ENCODE measurements at places on chromosomes 7 and 10. TPM values are rescaled to one million over a fixed set of nuclear protein-coding genes. Genes with fewer than 3 reads are reported as not detected.

LLCFC1 gene
- not detected for total RNA-seq

EPDR1 gene
- 0.52 TPM for total RNA-seq

ASB10 gene
- not detected for total RNA-seq

GRCh38 chr7:25926891-25927625 is 224.9 kb upstream of the NFE2L3 start:
- H3K4me3 ChIP-seq: no peak overlapping the region
- no peaks in the 10 kb centered on the region for H3K36me3 ChIP-seq
- H3K27ac ChIP-seq: no peak overlapping the region
- H3K4me1 ChIP-seq: no peaks in the 10 kb centered on the region
- DNase-seq: no peak
- peaks cover 9% of the 10 kb centered on the region for H3K27me3 ChIP-seq

GRCh38 chr10:104080762-104081161 is 4.9 kb downstream of the COL17A1 start:
- no peak overlapping the region for H3K27ac ChIP-seq
- no peaks in the 10 kb centered on the region for H3K4me1 ChIP-seq
- no peak overlapping the region for H3K4me3 ChIP-seq
- H3K27me3 ChIP-seq: peaks cover 2% of the 10 kb centered on the region

DNA sequence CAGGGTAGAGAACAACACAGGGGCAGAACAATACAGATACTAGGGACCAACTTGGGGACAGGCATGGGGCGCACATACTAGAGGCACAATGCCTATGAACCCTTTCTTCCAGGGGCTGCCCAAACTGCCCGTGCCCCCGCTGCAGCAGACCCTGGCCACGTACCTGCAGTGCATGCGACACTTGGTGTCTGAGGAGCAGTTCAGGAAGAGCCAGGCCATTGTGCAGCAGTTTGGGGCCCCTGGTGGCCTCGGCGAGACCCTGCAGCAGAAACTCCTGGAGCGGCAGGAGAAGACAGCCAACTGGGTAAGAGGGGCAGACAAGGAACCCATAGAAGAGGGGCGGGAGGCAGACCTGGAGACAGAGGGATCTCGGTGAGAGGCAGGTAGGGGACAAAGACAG is 5.8 kb downstream of the CHAT start:
- peaks cover under 1% of the 10 kb centered on the region for H3K4me1 ChIP-seq
- no peak overlapping the region for H3K27ac ChIP-seq
- no peak overlapping the region for H3K4me3 ChIP-seq
- no peaks in the 10 kb centered on the region for H3K36me3 ChIP-seq

- H3K27ac ChIP-seq: no peak overlapping the region
- no peak for DNase-seq
- H3K36me3 ChIP-seq: no peaks in the 10 kb centered on the region
- H3K27me3 ChIP-seq: peaks cover 9% of the 10 kb centered on the region
- H3K4me3 ChIP-seq: no peak overlapping the region
These were observed 205.8 kb upstream of the HDAC9 start for GRCh38 chr7:18289788-18290187.

DNA sequence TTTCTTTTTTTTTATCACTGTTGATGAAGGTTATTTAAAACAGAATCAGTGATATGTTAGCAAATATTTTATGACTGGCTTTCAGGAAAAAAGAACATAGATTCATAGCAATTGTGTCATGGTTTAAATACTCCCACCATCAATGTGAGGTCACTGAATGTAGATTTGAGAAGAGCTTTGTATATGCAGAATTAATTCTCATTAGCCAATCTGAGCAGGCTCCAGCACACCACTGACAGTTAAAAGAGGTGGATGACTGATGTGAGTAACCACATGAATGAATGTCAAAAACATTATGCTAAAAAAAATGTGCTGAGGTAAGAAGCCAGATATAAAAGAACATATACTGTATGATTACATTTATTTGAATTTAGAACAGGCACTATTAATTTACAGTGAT is 174.8 kb upstream of the KAT6B start:
- H3K4me3 ChIP-seq: no peak overlapping the region
- no peaks in the 10 kb centered on the region for H3K4me1 ChIP-seq
- no peak for DNase-seq
- H3K27me3 ChIP-seq: no peaks in the 10 kb centered on the region

DNA sequence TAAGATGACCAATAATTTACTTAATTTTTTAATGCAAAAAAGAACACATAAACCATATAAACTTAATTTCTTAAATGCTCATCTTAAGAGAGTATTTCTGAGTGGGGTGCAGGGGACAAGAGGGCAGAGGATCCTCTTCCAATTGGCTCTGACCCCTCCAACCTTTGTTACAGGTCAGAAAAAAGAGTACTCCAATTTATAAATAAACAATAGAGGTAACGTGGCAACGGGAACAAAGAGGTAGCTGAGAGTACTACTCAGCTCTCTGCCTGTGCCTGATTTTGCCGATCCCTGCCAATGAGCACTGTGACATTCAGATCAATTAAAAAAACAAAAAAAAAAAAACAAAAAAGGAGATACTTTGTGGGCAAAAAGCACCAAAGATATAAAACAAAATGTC is 307.9 kb downstream of the PARD3 start:
- no peak overlapping the region for H3K27ac ChIP-seq
- no peak for DNase-seq
- no peaks in the 10 kb centered on the region for H3K36me3 ChIP-seq
- H3K4me3 ChIP-seq: no peak overlapping the region
- no peaks in the 10 kb centered on the region for H3K27me3 ChIP-seq

DNA sequence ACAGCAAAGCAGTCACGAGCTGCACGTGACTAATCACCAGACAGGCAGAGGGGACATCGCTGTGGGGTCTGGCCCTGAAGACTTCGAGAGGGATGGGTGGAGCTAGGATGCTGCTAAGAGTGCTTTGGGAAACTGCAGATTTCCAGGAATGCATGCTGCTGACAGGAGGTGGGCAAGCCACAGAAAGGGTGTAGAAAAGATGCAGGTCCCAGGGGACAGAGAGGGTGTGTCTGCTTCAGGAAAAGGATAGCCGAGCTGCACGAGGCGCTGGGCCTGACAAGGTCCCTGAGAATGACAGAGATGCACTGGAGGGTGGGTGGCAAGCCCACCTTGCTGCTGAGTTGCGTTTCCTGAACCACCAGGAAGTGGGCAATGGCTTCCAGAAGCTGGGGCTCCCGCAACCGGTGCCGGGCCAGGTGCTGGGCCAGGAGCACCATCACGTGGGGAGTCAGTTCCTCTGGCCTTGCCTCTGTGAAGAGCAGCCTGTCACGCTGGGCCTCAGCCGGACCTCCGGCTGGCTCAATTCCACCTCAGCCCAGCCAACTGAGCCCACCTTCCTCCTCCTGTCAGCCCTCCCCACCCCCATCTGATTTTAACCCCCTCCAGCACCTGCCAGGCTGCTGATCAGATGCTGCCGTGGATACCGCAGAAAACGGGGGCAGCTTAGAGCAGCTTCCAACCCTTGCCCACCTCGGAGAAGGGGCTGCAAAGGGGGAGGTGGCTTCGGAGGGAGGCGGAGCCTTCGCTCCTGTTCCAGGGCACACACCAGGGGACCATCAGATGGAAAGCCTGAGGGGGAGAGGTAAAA is 2.2 kb downstream of the FASTK start:
- H3K4me1 ChIP-seq: peaks cover 41% of the 10 kb centered on the region
- peak overlapping the region; percentile 69 for H3K27ac ChIP-seq
- no peaks in the 10 kb centered on the region for H3K27me3 ChIP-seq
- H3K4me3 ChIP-seq: peak overlapping the region; percentile 82
- no peak for DNase-seq

- peaks cover 28% of the 10 kb centered on the region for H3K27me3 ChIP-seq
- no peak overlapping the region for H3K4me3 ChIP-seq
- no peak overlapping the region for H3K27ac ChIP-seq
- H3K36me3 ChIP-seq: no peaks in the 10 kb centered on the region
- no peak for DNase-seq
- no peaks in the 10 kb centered on the region for H3K4me1 ChIP-seq
These were observed 10.2 kb upstream of the PPP1R3C start for GRCh38 chr10:91642831-91643692.

GRCh38 chr10:20247891-20248708 is 431.9 kb downstream of the PLXDC2 start:
- no peak for DNase-seq
- H3K4me3 ChIP-seq: no peak overlapping the region
- no peaks in the 10 kb centered on the region for H3K36me3 ChIP-seq
- no peak overlapping the region for H3K27ac ChIP-seq
- no peaks in the 10 kb centered on the region for H3K27me3 ChIP-seq

- H3K4me1 ChIP-seq: peaks cover 41% of the 10 kb centered on the region
- DNase-seq: no peak
- H3K4me3 ChIP-seq: peak overlapping the region; percentile 93
- peaks cover 59% of the 10 kb centered on the region for H3K36me3 ChIP-seq
- H3K27ac ChIP-seq: peak overlapping the region; percentile 90
These were observed 512 bp downstream of the FAM24B start for GRCh38 chr10:122878799-122879338.

DNA sequence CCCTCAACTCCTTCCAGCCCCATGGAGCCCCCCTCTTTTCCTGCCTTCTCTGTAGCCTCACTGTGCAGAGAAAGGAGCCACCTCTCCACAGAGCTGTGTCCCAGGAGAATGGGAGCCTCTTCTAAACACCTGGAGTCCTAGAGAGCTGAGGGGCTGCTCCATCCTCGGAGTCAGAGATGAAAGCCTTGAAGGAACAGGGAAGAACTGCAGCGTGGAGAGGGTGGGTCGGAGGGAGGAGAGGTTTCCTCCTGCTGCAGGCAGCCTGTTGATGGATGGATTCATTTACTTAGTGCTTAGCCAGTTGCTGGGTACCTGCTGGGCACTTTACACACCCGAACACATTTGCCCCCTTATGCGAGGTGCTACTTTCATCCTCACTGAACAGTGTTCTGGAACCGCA is 39.0 kb downstream of the C10orf120 start:
- H3K4me1 ChIP-seq: no peaks in the 10 kb centered on the region
- DNase-seq: no peak
- H3K36me3 ChIP-seq: no peaks in the 10 kb centered on the region
- H3K27ac ChIP-seq: no peak overlapping the region

DNA sequence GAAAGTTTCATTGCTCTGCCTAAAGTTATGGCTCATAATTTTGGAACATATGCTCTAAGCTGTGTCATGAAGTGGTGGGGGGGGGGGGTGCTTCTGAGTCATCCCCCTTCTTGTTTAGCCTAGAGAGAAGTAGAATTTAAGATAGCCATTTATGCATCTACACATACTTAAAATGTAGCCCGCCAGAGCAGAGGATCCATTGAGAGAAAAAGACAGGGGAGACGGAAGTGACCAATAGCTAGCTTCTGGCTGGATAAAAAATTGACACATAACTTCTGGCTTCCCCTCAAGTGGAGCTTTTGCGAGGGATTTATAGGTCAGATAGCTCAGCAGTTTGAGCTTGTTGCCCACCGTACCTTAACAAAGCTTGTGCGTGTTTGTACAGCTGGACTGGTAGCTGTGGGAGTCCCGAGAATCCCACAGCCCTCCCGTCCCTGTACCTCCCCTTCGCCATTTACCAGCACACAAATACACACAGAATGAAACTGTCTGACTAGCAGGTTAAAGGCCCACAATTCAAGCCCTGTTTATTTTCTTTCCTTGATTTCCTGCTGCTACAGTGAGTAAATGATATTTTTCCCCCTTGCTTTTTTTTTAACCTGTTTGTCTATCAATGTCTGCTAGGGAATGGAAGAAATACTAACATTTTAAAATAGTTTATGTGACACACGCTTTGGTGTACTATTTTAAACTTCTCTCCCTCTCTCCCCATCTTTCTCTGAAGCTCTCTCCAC is 232.6 kb upstream of the FERD3L start:
- DNase-seq: no peak
- no peak overlapping the region for H3K27ac ChIP-seq
- no peaks in the 10 kb centered on the region for H3K27me3 ChIP-seq
- H3K4me3 ChIP-seq: no peak overlapping the region
